ENCODE measurements at places on chromosomes 16 and 17. TPM values are rescaled to one million over a fixed set of nuclear protein-coding genes. Genes with fewer than 3 reads are reported as not detected.

Gene FOXO3B
- 29.0 TPM for total RNA-seq

Gene KRTAP4-3
- total RNA-seq, result not detected

Gene ESRP2
- 1.5 TPM for total RNA-seq

Gene ZG16
- total RNA-seq, result not detected

- peaks cover 96% of the 10 kb centered on the region for H3K27me3 ChIP-seq
- peak overlapping the region; percentile 66 for H3K4me3 ChIP-seq
- DNase-seq, result peak; percentile 73
- H3K27ac ChIP-seq, result no peak overlapping the region
- H3K4me1 ChIP-seq, result peaks cover 14% of the 10 kb centered on the region
These were observed 1.1 kb downstream of the MAPT start for GRCh38 chr17:45895304-45895968.

DNA sequence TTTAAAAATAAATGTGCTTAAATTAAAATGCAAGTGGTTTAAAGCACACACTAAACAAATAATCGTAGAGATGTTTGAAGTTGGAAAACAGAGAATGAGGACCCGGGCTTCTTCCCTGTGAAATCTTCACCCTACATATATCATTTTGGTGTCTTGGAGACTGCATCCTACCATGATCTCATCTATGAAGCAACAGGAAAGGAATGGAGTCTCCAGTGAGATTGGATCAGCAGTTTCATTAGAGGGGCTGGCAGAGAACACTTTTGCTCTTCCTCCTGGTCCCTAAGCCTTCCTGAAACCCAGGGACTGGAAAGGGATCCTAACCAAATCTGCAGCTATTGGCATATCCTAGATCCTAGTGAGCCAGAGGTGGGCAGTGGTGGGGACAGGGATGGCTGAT is 85.0 kb downstream of the GRIN2A start:
- H3K27me3 ChIP-seq, result no peaks in the 10 kb centered on the region
- DNase-seq, result no peak
- H3K4me3 ChIP-seq, result no peak overlapping the region
- no peak overlapping the region for H3K27ac ChIP-seq

DNA sequence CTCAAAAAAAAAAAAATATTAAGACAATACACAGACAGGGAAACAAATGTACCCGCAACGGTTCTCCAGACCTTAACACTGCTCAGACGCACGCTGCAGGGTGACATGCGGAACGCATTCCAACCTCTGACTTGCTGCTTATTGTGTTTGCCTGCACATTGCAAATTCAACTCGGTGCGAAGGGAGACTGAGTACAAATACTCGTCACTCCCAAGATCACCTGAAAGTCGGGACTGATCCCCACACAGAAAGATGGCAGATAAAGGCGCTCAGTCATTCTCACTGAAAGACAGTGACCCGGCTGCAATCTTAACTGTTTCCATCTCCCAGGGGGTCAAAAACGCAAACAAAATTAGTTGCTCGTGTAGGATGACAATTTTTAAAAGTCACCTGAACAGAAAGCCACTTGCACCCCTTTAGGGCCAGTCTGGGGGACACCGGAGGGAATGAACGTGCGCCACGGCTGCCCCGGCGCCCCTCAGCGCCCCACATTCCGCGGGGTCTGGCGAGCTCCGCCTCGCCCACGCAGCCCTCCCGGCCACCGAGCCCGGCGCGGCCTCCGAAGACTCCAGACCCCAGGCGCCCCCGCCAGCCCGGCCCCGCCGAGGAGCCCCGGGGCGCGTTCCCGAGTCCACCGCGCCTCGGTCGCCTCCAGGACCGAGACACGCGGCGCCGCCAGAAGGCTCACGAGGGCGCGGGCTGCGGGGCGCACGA is 589 bp downstream of the CLCN7 start:
- H3K27me3 ChIP-seq, result no peaks in the 10 kb centered on the region
- H3K36me3 ChIP-seq, result no peaks in the 10 kb centered on the region
- peaks cover 9% of the 10 kb centered on the region for H3K4me1 ChIP-seq
- DNase-seq, result peak; percentile 57
- peak overlapping the region; percentile 69 for H3K4me3 ChIP-seq
- H3K27ac ChIP-seq, result no peak overlapping the region

- no peaks in the 10 kb centered on the region for H3K27me3 ChIP-seq
- H3K36me3 ChIP-seq, result no peaks in the 10 kb centered on the region
- H3K27ac ChIP-seq, result no peak overlapping the region
- H3K4me3 ChIP-seq, result no peak overlapping the region
- no peak for DNase-seq
These were observed 231.1 kb upstream of the SALL1 start for GRCh38 chr16:51382211-51382610.

- no peak overlapping the region for H3K27ac ChIP-seq
- H3K4me3 ChIP-seq, result no peak overlapping the region
- H3K27me3 ChIP-seq, result peaks cover 47% of the 10 kb centered on the region
- no peaks in the 10 kb centered on the region for H3K36me3 ChIP-seq
- DNase-seq, result peak; percentile 78
These were observed 68.6 kb downstream of the CCT6B start for GRCh38 chr17:34892461-34893249.

DNA sequence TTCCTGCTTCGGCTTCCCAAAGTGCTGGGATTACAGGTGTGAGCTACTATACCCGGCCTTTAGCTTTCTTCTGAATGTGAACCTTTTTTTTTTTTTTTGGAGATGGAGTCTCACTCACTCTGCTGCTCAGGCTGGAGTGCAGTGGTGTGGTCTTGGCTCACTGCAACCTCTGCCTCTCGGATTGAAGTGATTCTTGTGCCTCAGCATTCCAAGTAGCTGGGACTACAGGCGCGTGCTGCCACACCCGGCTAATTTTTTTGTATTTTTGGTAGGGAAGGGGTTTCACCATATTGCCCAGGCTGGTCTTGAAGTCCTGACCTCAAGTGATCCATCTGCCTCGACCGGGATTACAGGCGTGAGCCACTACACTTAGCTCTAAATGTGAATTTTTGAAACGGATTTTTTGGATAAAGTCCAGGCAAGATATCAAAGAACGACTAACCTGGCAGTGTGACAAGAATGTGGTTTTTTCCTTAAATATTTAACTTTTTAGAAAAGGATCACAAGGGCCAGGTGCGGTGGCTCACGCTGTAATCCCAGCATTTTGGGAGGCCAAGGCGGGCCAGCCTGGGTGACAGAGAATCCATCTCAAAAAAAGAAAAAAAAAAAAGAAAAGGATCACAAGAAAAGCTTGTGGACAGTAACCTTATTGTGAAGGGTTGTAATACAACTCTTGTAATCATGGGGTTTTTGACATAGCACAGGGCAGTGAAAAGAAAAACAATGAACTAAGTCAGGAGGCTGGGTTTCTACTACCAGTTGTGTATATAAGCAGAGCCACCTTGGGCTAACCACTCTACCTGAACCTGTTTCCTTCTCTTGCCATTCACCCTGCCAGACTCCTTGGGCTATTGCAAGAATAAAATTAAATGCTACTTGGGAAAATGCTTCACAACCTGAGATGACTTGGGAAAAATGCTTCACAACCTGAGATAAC is 6.2 kb downstream of the BRCA1 start:
- no peak for DNase-seq
- H3K4me1 ChIP-seq, result peaks cover 5% of the 10 kb centered on the region
- no peak overlapping the region for H3K27ac ChIP-seq

GRCh38 chr17:45949755-45950320 is 49.2 kb upstream of the STH start:
- no peak overlapping the region for H3K4me3 ChIP-seq
- no peaks in the 10 kb centered on the region for H3K36me3 ChIP-seq
- H3K27me3 ChIP-seq, result peaks cover 28% of the 10 kb centered on the region
